C1 segment of cervical spinal cord (tissue), 14 donors: ENCODE measurements at places on chromosomes 16 and 17.

DNA sequence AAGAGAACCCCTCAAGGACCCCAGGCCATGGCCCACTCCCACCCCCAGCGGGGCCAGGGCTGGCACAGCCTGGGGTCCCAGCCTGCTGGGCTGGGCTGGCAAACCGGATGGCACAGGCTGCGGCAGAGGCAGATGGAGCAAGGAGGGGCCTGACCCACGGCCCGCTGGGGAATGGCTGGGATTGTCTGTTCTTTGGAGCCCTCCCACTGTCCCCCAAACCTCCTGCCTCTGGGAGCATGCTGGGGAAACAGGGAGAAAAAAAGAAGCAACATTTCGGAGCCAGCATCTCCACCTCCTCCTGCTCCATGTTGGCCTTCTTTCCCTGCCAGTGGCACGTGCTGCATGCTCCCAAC, 37.1 kb upstream of the LHX1 start:
- DNase-seq: no peak

DNA sequence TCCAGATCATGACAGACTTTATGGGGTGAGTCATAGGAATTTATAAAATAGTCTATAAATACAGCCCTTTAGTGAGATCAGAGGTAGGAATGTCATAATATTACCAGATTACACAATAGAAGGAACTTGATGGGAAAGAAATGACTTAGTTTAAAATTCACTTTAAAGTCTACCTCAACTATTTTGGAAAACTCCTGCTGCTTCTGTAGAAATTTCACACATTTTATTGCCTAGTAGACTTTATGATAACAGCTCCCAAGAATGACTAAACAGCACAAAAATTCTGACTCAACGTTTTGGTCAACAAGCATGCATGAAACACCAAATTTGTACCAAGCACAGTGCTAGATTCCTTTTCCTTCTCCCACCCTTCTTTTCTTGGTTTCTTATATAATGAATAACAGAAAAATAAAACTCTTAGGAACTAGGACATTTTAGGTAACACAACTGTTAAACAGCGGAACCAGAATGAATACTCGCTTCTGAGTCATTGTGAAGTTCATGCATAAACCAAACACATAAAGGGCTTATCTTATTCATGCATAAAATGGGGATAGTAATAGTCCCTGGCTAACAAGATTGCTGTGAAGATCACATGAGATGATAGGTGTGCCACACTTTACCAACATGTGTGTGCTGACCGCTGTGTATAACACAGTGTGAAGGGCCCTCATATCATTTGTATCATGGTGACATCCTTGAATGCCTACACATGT, 243.9 kb downstream of the CDH8 start:
- DNase-seq: no peak

DNA sequence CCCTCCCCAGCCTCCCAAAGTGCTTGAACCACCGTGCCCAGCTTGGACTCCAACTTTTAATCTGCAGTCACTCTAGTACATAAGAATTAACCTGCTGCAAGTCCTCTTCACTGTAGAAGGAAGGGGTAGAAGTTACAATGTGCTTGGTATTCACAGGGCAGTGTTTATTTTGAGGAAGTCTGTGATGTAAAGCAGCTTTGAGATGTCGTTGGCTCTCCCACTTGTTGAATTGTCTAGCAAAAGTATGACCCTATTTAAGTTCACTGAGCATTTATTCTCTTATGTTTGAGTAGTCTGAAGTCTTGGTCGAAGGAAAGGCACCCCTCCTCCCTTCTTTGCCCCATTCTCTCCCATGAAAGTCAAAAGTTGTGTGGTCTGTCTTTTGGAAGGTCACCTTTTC, 28.2 kb downstream of the SF3B3 start:
- DNase-seq: no peak

- no peak for DNase-seq
Observed at GRCh38 chr17:13500947-13501346, 100.8 kb downstream of the HS3ST3A1 start.

DNA sequence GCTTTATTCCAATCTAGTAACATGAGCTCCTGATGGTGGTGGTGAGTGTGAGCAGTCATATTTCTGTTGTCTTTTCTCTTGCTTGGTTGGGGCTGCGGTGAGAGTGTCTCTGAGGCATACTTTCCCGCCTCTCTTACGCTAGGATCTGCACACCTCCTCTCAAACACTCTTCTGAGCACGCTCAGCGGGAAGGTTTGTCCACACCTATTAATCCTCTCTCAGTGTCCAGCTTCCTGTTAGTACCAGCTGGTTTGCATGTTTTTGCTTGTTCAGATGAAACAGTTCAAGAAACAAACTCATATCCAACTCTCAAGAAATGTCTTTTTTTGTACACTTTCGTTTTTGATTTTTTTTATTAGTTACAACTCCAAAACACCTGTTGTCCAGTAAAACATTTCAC, 89.5 kb downstream of the CCDC182 start:
- DNase-seq: no peak

DNA sequence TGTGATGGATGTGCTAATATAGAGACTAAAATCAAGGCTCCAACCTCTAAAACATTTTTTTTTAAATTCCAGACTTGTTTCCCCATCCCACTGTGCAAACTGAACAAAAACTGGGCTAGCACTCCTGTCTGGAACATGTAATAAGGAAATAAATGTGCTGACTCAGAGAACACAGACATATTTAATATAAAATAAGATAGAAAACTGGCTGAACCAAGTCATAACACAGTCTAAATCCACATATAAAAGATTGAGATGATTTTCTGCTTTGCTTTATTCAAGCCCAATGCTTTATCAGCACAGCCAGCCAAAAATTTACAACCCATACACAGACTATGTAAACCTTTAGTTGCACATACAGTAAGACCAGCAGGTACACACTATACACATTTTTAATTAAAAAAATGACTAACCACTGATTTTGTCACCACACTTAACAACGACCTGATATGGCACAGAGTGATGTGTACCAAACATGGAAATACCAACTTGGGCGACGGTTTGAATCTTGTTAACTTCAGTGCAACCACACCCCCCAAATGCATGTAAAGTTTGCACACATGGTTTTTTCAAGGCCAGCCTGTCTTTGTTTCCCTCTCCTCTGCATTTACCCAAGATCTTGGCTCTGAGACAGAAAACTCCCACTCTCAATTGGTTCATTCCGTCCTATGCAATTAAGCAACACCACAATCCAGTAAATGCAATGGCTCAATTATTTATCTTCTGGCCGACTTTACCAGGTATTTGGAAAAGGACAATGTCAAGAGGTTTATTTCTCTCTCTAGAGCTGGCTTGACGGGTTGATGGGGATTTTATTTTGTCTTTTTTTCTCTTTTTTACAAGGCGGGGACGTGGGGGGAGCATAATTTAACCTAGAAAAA, 1.2 kb downstream of the STAT3 start:
- DNase-seq: no peak

GRCh38 chr17:16215965-16216316, 607 bp upstream of the NCOR1 start:
- peak; percentile 45 for DNase-seq

GRCh38 chr17:46878055-46878454, 26.7 kb downstream of the WNT9B start:
- no peak for DNase-seq

DNA sequence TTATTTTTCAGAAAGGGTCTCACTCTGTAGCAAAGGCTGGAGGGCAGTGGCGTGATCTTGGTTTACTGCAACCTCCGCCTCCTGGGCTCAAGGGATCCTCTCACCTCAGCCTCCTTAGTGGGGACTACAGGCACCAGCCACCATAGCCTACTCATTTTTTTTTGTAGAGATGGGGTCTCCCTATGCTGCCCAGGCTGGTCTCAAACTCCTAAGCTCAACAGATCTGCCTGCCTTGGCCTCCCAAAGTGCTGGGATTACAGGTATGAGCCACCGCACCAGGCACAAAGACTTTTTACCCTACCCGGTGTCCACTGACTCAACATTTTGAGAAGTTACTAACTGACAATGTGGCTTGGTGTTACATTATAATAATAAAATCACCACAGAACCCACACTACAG, 7.2 kb downstream of the GRB2 start:
- DNase-seq: no peak

GRCh38 chr16:79874391-79874790, 273.9 kb upstream of the MAF start:
- DNase-seq: no peak

- DNase-seq: no peak
Observed at GRCh38 chr16:17654142-17654541, 183.4 kb upstream of the XYLT1 start.

DNA sequence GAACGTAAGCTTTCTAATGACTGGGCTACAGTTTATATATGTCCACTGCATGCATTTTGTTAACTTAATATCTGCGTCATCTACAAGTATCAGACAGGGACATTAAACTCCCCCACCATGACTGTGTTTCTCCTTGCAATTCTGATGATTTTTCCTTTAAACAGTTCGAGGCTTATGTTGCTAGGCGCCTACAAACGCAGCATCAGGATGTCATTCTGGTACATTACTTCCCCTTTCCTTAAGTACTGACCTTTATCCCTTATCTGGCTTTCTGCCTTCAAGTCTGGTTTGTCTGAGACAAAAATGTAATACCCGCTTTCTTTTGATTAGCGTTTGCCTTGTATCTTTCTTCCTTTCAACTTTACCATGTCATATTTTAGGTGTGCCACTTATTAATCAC, 362.4 kb downstream of the SLC39A11 start:
- DNase-seq: no peak

GRCh38 chr16:74601126-74601871, 5.6 kb downstream of the GLG1 start:
- DNase-seq: no peak

DNA sequence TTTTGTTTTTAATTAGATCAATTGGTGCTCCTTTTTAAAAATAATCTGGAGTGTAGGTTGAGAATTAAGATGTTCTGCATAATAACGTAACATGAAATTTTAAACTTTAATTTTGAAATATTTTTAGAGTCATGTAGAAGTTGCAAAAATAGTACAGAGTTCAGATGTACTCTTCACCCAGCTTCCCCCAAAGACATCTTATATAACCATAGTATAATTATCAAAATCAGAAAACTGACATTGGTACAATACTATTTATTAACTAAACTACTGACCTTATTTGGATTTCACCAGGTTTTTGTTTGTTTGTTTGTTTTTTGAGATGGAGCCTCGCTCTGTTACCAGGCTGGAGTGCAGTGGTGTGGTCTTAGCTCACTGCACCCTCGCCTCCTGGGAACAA, 76.9 kb downstream of the PPM1E start:
- no peak for DNase-seq

- DNase-seq: no peak
Observed at GRCh38 chr17:40344421-40345160, 19.9 kb downstream of the GJD3 start.

DNA sequence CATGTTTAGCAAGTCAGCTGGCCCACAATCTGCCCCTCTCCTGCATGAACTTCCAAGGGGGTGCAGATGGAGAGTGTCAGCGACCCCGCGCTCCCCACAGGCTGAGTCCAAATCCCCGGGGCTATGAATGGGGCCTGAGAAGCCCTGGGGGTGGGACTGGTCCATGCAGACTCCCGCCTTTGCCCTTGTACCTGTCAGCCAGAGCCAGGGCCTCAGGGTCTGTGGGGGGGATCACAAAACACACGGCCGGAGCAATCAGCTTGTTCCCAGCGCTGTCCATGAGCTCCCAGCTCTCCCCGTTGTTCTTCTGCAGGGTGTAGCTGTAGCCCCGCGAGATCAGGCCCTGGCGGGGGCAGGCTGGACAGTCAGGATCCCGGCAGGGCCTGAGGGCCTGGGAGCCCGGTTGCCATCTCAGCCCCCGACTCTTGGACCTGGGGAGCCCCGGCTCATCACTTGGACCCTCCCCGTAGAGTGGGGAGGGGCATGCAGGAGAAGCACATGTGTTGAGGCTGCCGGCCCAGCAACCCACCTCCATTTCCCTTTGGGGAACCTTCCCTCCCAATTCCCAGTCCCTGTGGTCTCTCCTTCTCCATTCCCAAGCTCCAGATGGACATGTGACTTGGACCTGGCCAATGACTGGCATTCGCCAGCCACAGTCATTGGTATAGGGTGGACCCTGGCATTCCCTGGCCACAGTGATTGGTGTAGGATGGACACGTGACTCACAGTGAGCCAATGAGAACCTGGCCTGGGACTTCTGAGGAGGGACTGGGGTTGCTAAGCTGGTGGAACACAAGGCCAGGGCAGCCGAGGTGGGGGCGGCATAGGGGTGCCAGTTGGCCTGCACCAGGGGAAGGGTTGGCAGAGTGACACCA, 42.4 kb downstream of the PPL start:
- DNase-seq: no peak

DNA sequence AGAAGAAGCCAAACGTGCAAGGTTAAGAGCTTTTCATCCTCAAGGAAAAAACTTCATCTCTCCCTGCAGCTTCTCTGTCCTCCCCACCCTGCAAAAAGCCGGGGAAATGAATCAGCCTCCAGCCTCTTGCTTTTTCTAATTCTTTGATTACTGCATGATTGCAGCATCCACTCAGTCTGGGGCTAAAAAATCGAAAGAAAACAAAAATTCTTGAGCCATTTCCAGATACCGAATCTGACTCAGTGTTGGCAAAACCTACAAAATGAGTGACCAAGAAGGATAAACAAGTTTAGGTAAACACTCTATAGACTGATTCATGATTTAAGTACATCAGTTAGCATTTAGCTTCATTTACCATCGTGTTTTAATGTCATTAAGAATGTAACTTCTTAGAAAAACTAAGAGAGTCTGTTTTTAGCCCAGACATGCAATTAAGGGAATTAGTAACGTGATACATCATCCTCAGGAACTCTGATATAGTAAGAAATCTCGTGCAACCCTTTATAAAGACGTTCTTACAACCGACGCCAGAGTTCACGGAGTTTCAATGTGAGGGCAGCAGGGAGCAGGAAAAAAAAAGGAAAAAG, 287.3 kb upstream of the FOXF1 start:
- DNase-seq: no peak

- no peak for DNase-seq
Observed at GRCh38 chr16:11029948-11030347, 85.6 kb downstream of the CLEC16A start.

- DNase-seq: no peak
Observed at GRCh38 chr17:55487695-55488432, 23.4 kb downstream of the SMIM36 start.

- DNase-seq: no peak
Observed at GRCh38 chr17:50692448-50693035, 15.2 kb downstream of the ANKRD40 start.

GRCh38 chr16:11128211-11129141, 127.5 kb downstream of the SOCS1 start:
- no peak for DNase-seq

GRCh38 chr16:48999044-48999443, 282.6 kb downstream of the CBLN1 start:
- no peak for DNase-seq
